ENCODE measurements at places on chromosomes 2 and 18. TPM values are rescaled to one million over a fixed set of nuclear protein-coding genes. Genes with fewer than 3 reads are reported as not detected.

The CCDC148 gene
- 1.3 TPM for total RNA-seq

The OST4 gene
- total RNA-seq, result 134 TPM

The CNTNAP5 gene
- total RNA-seq, result not detected

The UPP2 gene
- not detected for total RNA-seq
